C1 segment of cervical spinal cord (tissue), 14 donors: ENCODE measurements at places on chromosomes 12 and 14.

DNA sequence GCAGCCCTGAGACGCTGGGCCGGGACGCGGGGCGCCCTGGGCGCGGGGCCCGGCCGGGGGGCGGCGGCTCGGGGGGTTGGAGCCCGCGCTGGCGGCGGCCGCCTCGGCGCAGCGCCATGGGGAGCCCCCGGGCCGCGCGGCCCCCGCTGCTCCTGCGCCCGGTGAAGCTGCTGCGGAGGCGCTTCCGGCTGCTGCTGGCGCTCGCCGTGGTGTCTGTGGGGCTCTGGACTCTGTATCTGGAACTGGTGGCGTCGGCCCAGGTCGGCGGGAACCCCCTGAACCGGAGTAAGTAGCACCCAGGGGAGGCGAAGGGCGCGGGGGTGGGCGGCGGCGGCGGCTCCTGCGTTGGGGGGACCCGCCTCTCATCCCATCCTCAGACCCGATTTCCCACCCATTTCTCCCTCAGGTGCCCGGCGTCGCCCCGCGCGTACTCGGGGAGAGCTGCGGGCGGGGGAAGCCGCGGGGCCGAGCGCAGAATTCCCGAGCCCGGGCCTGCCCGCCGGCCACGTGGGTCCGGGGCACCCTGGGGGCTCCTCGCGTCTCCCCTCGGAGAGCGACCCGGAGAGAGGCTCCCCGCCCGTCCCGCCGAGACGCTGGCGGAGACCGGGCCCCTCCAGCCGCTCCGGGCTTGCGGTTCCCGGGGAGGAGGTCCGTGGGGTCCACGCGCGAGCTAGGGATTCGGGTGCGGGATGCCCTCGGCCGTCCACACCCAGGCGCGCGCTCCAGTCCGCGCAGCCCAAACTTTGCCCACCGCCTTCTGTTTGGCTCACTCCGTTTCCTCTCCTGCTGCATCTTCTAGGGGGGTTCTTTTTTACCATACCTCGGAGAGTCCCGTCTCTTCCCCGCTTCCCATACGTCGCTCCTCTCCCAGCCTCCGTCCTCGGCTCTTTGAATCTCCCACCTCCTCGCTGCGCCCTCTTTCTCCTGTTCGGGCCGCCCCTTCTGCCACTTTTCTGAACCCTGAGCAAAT lies 807 bp downstream of the B4GALNT3 start:
- no peak for DNase-seq

DNA sequence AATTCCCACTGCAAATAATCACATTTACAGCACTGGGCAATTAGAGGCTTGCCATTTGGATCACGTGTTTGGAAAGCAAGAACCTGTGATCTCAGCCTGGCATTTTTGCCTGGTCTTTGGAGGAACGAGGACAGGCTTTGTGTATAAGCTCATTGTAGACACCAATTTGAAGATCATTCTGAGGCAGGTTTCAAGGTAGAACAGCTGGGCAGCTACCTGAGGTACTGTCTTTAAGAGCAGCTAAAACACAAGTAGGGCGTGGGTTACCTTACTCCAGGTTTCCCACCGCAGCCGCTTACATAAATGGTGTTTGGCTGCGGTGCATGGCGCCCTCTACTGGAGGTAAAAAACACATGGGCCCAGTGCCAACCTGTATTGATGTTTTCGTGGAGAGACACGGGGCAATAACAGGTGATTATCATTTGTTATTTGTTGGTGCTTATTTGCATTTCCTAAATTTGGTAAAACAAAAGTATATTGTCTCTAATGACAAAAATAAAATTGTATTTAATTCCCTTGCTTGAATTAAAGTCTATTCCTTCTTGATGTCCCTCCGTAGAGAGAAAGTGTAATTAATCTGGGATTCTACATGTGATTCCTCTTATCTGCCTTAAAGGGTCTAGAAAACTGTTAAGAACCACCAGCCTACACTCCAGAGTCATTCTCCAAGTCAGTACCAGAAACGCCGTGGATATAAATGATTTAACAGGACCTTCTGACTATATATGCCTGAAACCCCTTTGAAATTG lies 69.7 kb downstream of the SVOP start:
- DNase-seq: peak; percentile 85

- no peak for DNase-seq
These were observed 107.2 kb downstream of the ZFC3H1 start for GRCh38 chr12:71556448-71556847.

DNA sequence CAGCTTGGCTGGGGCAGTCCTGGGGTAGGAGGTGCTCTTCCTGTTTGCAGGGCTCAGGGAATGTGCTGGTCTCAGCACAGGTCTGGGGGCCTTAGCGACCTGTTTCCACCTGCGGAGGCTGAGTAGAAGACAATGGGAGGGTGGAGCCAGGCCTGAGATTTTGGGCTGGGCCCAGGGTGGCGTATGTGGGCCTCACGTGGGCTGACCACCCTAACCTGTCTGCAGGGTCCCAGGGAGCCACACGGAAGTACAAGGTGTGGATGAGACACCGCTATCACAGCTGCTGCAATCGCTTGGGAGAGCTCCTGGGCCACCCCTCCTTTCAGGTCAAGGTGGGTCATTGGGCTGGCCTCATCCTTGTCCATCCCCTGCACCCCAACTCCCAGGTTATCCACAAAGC lies 1.1 kb downstream of the NOC4L start:
- DNase-seq: no peak

- DNase-seq: no peak
These were observed 150.9 kb upstream of the SLC16A7 start for GRCh38 chr12:59444932-59445331.

DNA sequence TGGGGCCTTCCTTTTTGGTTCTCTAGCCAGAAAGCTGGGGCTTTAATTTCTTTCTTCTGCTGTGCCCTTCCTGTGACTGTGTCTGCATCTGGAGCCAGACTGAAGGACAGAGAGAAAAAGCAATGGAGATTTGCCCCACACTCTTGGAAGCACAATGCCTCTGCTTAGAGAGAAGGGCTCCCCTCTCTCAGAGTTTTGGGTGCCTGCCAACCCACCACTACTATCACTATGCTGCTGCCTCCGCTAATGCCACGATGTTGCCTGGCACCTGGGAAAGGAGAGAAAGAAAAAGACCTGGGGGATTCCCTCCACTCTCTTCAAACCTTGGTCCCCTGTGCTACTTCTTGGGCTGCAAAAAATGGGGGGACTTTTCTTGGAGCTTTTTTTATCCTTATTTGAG lies 52.6 kb downstream of the TMEM260 start:
- no peak for DNase-seq

GRCh38 chr12:104226672-104227071 lies 11.1 kb downstream of the TXNRD1 start:
- DNase-seq: no peak

DNA sequence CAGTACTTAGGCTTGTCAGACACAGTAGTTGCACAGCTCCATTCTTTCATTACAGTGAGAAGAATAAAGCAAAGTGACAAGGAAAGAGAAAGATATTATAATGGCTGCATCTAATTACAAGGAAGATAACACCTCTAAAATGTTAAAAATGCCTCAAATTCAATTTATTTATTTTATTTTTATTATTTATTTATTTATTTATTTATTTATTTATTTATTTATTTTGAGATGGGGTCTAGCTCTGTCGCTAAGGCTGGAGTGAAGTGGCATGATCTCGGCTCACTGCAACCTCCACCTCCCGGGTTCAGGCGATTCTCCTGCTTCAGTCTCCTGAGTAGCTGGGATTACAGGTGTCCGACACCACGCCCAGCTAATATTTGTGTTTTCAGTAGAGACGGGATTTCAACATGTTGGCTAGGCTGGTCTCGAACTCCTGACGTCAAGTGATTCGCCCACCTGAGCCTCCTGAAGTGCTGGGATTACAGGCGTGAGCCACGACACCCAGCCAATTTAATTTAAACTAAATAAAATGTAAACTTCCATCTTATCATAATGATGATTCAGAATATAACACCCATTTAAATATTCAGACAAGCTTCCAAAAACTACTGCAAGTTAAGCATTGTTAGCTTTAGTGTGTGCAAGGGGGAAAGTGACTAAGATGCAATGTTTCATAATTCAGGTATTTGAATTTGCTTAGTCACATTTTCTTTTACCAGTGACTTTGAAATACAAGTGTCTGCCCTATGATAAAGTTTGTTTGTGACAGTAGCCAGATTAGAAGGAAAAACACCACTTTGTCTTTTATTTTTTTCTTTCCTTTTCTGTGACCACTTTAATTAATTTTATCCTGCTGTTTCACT lies 2.4 kb upstream of the CFAP54 start:
- no peak for DNase-seq

- DNase-seq: no peak
These were observed 130.3 kb downstream of the TMEM30B start for GRCh38 chr14:61150851-61151250.

- no peak for DNase-seq
These were observed 774 bp upstream of the KRT75 start for GRCh38 chr12:52434760-52435530.

DNA sequence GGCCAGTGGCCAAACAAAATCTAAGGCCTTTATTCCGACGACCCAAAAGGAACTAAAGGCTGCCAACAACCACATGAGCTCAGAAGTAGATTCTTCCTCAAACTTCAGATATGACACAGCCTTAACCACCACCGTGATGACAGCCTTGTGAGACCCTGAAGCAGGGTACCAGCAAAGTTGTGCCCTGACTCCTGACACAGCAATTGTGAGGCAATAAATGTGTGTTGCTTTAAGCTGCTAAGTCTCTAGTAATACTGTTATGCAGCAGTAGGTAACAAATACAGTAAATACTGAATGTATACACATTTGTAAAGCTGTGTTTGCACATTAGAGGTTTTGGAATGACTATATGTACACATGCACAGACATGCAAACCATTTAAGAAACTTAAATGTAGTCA lies 10.7 kb upstream of the SLC6A13 start:
- no peak for DNase-seq

GRCh38 chr12:94488463-94488862 lies 28.8 kb upstream of the CEP83 start:
- DNase-seq: no peak

DNA sequence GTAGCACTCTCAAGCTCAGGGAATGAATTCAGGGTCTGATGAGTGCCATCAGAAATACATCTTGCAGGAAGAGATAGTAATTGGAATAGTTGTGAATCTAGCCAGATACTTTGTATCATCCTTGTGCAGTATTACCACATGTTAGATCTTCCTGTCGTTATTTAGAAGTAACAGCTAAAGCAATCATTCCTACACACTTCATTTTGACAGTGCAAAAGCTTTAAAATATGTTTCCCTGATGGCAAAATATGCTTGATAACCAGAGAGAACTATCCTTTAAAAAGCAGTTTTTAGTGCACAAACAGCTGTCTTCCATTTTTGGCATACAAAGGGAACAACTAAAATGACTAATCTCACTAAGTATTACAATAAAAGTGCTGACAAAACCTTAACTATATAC lies 149.5 kb upstream of the SLC38A2 start:
- no peak for DNase-seq

- DNase-seq: no peak
These were observed 23.2 kb upstream of the RAP1B start for GRCh38 chr12:68587448-68587873.

- DNase-seq: no peak
These were observed 184.6 kb upstream of the TMEM260 start for GRCh38 chr14:56394826-56395530.

GRCh38 chr14:22926316-22926715 lies 2.9 kb downstream of the PRMT5 start:
- no peak for DNase-seq

DNA sequence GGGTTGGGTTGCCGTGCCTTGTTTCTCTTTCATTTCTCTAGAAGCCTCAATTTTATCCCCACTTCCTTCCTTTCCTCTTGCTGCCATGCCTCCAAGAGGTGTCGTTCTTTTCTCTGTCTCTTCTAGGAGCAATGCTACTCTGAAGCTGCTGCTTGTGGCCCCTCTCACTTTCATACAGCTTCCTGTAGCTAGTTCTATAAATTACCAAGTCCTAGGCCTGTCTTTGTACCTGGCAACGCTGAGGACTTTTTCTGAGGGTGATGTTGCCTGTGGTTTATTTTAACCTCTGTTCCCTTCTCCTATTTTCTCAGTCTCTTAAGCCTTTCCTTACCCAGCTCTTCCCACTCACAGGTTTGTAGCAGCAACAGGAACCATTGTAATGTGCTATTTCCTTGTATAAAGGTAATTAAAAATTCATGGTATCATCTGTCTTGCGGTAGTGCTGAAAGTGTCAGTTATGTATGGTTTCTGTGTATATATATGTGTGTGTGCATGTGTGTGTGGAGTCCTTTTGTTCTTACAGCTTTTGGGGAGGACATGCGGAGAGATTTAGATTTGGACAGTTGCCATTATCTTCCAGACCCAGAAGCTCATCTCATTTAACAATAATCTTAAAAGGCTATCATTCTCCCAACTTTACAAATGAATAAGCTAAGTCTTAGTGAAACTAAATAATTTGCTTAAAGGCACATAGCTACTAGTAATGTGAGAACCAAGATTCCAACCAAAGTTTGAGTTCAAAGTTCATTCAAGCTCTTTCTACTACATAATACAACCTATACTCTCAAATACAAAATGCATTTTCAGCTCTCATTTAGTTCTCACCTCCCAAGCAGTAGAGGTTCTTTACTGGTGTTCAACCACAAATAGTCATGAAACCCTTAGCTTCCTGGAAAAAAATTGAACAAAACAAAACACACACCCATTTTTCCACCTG lies 43.8 kb downstream of the DDHD1 start:
- no peak for DNase-seq

GRCh38 chr14:99069946-99070345 lies 202.1 kb downstream of the BCL11B start:
- no peak for DNase-seq

DNA sequence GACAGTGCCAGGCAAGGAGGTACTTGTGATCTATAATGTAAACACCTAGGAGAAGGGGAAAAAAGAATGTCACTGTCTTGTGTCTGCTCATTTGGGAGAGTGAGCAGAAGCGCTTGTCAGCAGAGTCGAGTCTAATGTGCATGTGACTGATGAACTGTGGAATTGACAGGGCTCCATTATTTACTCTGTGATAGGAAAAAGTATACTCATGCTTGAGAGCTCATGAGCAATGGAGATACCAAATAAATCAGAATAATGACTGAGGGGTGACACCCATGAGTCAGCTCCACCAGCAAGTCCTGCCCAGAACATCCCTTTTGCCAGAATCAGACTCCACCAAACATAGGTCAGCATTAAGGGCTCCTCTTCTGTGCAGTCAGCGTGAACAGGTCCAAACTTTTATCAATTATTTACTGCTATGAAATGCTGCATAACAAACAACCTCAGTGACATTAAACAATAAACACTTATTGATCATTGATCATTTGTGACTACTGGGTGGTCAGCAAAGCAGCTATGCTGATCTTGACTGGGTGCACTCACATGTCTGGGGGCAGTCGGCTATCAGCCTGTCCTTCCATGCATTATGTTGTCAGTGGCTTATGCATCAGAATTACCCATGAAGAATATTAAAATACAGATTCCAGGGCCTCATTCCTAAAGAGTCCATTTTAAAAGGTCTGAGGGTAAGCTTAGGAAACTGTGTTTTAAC lies 29.2 kb upstream of the WSCD2 start:
- DNase-seq: no peak
